NCI-H2171 (cell line): ENCODE measurements at places on chromosomes 7 and 10.

DNA sequence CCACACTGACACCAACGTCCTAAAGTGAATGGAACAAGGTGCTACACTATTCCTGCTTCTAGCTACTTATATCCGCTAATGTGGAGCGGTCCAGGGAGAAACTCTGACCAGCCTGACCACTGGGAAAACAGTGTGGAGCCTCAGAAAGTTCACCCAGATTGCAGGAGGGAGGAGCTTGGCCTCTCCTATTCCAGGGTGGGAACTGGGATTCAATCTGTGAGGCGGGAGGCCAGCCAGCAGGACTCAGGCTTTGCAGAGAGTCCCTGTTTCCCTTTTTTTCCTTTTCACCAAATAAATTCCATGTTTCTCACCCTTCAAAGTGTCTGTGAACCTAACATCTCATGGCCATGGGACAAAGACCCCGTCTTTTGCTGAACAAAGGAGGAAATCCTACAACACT, 86.4 kb upstream of the SEMA3C start:
- DNase-seq, result no peak

DNA sequence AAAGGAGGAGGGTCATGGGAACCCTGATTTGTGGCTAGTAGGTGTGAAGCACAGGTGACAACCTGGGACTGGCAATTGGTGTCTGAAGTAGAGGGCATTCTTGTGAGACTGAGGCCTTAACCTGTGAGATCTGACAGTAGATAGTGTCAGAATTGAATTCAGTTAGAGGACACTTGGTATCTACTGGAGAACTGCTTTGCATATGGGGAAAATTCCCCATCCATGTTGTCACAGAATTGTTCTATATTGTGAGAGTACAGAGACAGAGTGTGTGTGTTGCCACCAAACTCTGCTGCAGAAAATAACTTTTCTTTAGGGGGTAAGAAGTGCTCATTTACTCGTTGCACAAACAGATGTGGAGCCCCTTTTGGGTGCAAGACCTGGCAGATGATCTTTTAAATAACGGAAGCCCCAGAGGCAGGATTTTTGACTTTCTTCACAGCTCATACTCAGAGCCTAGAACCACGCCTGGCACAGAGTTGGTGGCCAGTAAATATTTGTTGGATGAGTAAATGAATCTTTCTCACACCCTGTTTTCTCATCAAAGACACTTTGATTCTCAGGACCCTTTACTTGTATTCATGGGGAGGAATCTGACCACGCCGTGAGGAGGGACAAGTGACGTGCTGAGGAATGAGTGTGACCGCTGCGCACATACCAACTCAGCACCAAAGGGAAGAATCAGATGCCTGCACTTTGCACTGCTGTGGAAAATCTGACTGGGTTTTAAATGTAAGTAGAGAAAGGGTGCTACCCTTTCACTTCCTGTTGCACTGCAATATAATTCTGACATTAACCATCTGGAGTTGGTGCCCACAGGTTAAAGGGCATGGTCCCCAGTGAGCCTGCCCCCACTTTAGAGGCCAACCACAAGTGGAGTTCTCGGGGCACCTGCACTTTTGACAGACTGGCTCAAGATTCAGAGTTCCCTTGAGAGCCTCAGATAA, 39.2 kb upstream of the SDHAF3 start:
- DNase-seq, result no peak

DNA sequence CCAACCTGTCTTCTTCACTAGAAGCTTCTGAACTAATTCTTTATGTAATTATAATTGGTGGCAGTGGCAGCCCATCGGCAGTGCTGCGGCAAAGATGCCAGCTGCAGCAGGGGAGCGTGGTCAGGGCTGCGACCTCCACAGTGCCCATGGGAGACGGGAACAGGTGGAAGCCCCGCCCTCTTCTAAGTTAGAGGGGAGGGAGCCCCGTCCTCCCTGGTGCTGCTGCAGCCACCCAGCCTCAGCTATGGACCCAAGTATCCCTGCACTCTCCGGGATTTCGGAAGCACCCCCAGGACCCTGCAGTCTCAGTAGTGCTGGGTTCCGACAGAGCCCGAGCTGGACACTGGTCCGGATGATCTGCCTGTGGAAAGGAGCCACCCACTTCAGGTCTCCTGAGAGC, 117.0 kb upstream of the MBL2 start:
- no peak for DNase-seq

DNA sequence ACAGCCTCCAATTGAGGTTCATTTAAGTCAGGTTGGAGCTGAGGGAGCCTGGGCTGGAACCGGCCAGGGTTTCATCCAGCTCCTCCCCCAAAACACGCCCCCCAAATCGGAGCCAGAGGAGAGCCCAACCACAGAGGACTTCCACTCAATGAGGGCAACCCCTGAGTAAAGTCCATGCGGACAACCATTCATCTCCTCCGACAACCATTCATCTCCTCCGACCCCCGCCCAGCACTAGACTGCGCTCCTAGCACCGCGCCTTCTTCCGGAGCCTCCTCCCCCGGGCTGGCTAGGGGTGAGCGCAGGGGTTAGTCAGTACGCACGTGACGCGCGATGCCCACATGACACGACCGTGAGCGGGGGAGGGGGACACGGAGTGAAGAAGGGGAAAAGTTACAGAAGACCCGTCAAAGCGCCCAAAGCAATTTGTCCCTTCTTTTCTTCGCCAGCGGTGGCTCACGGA, 1.4 kb downstream of the MAGI2 start:
- DNase-seq, result peak; percentile 72

- DNase-seq, result no peak
These were observed 25.1 kb upstream of the DNAJB12 start for GRCh38 chr10:72379776-72380175.

- DNase-seq, result no peak
These were observed 89.0 kb upstream of the PIP4K2A start for GRCh38 chr10:22803261-22803885.

GRCh38 chr7:80941208-80941758, 22.4 kb upstream of the SEMA3C start:
- no peak for DNase-seq

GRCh38 chr7:105876964-105877601, 684 bp upstream of the ATXN7L1 start:
- peak; percentile 67 for DNase-seq

DNA sequence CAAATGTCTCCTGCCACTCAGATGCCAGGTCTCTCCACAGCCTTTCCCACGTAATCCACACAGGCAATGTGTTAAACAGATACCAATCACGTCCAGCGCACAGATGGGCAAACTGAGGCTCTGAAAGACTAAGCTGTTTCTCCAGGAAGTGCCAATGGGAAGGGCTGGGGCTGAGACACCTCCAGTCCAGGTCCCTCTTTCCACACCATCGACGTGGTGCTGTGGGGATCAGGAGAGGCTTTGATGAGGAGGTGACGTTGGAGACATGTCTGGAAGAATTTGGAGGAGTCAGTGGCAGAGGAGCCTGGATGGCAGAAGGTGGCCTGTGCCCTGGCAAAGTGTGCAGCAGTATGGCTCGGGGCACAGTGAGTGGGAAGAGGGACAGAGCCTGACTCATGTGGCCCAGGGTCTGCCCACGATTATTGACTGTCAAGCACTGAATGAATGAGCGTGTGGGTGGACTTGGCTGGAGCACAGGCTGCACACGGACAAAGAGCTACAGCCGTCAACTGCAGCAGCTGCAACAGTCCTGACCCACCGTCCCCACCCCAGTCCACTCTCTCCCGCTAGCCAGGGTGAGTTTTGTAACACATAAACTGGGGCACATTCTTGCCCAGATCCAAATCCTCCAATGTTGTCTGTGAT, 40.8 kb upstream of the HSPA12A start:
- DNase-seq, result no peak

DNA sequence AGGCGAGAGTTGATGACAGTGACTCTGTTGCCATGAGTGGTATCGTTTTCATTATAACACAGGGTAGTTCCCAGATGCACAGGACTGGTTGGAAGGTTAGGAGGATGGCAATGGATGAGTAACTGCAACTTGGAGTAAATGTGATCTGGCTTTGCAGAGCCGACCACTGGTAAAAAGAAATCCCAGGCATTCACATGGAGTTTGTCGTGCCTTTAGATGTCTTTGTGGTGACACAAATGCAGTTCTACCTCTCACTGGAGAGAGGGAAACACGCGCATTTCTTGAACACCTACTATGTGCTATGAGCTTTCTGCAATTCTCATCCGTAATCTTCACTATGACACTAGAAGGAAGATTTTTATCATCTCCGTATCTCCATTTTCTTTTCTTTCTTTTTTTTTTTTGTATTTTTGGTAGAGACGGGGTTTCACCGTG, 1.7 kb upstream of the MNX1 start:
- no peak for DNase-seq

DNA sequence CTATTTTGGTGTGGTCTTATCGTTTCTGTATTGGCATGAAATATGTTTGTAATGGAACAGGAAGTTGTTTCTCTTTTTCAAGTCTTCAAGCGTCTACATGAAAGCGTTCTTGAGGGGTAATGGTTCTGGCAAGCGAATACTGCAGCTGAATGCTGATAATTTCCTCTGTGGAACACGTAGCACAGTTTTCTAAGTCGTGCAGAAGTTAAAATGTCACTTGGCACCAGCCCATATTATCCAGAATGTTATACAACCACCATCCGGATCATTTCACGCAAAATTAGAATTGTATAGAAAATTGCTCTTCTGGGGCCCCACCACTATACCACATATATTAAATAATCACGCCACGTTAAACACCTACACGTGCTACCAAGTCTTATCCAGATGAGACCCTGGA, 354.3 kb downstream of the CALN1 start:
- no peak for DNase-seq

DNA sequence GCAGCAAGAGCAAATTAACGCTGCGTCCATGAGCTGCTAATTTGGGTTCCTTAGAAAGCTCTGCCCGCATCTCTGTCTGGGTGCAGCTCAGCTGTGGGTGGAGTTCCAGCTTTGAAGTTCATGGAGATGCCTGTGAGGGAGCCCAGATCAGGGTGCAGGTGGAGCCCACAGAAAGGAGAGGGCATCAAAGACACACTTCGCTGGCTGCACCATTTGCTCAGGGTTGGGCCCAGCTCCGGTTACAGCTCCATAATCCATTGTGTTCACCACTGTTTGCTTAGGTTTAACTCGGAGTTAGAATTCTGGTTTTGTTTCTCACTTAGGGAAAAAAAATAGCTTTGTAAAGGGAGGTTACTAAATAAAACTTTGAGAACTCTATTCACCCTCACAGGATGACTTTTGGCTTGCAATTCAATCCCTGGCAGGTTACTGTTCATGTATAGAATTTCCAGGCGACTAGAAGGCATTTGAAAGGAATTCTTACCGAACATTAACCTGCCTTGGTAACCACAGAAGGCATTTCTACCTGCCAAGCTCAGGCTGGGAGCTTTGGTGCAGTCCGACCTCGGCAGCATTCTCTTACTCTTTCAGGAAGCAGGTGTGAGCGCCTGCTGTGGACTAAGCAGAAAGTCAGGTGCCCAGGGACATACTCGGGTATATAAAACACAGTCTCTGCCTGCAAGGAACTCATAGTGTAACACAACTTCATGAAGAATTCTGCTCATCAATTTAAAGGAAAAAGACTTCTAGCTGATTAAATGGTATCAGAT, 179.5 kb upstream of the RNF32 start:
- DNase-seq, result no peak

GRCh38 chr7:93958651-93959050, 37.1 kb downstream of the GNG11 start:
- DNase-seq, result no peak

GRCh38 chr10:34078745-34079470, 736.2 kb downstream of the PARD3 start:
- DNase-seq, result no peak

- no peak for DNase-seq
These were observed 40.7 kb downstream of the MRPL32 start for GRCh38 chr7:42972699-42973500.

GRCh38 chr10:103548006-103548405, 54.5 kb downstream of the NEURL1 start:
- DNase-seq, result no peak

GRCh38 chr10:24930427-24930826, 22.0 kb downstream of the PRTFDC1 start:
- DNase-seq, result no peak

GRCh38 chr10:132129431-132129830, 57.3 kb upstream of the DPYSL4 start:
- DNase-seq, result no peak

DNA sequence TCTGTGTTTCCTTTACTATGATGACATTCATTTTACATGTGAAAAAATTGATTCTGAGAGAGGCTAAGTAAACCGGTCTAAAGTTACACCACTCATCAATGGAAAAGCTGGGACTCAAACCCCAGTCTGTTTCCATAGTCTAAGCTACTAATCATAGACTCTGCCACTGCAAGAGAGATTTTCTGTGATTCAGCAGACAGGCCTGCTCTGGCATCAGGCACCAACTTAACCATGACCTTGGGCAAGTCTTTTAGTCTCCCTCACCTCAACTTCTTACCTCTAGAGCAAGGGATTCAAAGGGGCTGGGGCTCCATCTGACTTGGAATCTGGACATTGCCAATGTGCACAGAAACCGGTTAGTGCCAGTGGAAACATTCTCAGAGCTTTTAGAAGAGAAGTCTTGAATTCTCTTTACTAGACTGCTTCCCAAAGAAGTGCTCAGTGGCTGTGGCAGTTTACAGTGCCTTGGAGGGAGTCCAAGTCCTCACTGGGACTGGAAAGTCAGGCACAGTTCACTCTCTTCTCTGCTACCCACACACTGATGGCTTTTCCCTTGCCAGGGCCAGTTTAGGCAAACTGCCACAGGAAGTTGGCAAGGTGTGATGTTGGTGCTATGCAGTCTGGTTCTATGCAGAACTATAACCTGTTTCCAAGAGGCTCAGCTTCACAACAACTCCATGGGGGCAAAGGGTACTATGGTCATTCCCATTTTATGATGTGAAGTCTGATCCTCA, 4.5 kb upstream of the BLNK start:
- no peak for DNase-seq

- no peak for DNase-seq
These were observed 995 bp upstream of the INPP5F start for GRCh38 chr10:119724593-119725516.

DNA sequence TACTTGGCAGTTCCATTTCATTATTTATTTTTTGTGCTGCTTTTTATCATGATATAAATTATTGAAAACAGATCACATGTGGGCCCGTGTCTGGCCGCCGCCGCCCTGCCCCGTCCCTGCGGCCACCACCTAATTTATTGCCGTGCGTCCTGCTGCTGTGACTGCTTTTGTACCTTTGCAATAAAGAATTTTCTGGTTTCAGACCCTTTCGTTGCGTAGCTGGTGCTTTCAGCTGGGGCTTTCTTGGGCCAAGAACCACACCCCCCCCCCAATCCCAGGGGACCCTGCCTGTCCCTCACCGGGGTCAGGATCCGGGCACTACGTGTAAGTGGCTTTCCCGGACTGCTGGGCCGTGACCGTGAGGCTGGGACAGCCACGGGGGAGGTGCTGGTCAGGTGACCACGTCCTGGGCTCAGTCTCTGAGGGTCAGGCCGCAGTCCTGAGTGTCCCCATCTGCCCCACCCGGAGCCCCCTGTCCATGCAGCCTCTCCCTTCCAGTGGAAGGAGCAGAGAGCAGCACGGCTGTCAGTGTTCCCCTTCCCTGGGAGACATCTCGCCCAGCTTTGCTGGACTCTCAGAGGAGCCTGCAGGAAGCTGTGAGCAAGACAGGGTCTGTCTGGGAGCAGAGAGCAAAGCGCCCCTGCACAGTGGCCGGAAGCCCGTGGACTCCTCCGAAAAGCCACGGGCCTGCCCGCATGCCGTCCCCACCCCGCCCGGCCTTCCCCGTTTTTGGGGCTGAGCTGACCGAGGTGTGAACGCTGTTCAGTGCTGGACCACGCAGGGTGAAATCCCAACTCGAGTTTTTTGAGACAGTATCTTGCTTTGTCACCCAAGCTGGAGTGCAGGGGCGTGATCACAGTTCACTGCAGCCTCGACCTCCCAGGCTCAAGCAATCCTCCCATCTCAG, 12.6 kb downstream of the MAFK start:
- DNase-seq, result no peak

- no peak for DNase-seq
These were observed 32.3 kb upstream of the DPYSL4 start for GRCh38 chr10:132154440-132154839.
